Tongue (tissue), 3 donors: ENCODE measurements at places on chromosomes 2 and 18.

GRCh38 chr2:36393738-36394256, 38.2 kb downstream of the CRIM1 start:
- no peak for DNase-seq

DNA sequence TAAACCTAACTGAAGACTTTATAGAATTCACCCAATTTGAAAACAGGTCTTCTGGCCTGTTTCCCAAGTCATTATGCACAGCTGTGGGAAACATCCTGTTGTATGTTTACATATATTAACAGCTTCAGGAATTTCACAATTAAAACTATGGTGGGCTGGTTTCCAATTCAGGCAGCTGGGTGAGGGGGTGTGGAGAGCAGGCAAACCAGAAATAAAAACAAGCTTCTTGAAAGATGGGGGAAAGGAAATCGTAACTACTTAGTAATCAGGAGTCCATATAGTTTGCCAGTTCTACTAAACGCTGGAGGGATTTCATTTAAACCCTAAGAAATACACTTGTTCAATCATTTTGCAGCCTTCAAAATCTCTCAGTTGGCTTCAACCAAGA, 22.8 kb downstream of the ATP8B1 start:
- DNase-seq = peak; percentile 75

- no peak for DNase-seq
Observed at GRCh38 chr2:108585436-108585835, 51.2 kb downstream of the LIMS1 start.

- DNase-seq = peak; percentile 27
Observed at GRCh38 chr18:22691946-22692710, 241.0 kb upstream of the RBBP8 start.

- DNase-seq = peak; percentile 87
Observed at GRCh38 chr2:145563741-145564615, 1044.1 kb upstream of the ZEB2 start.

DNA sequence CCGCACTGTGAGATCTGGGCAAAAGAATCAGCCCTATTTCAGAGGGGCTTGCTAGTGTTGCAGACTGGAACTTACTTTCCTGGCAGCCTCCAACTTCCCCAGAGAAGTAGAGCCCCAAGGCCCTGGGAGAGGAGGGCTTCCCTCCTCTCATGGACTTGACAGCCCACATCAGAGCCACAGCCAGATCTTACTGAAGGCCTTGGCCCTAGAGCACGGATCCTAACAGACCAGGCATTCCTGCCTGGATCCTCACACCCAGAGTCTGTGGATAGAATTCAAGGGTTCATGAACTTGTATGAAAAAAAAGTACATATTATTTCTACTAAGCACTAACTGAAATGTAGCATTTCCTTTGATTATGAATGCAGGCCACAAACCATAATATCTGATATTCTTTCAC, 8.3 kb downstream of the WIPF1 start:
- DNase-seq = no peak

DNA sequence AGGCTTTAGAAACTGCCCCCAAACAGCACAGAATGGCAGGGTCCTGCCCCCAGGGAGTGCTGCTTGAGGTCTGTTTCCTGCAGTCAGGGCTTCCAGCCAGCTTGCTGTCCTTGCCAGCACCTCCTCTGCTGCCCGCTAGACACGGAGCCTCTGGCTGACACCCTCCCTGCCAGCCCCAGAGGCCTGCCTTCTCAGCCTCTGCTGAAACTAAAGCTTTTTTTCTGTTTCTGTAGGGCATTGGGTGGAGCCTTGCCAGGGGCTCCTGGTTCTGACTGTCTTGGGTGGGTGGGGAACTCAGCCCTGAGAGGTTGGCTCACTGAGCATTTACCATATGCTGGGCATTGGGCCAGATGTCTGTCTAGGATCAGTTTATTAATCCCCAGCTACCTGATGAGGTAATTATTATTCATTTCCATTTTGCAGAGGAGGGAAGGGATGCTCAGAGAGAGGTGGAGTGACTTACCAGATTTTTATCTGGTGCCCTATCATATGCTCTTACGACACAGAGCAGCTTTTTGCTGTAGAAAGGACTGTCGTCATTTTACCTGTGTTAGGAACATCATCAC, 35.4 kb downstream of the INPP4A start:
- peak; percentile 78 for DNase-seq

DNA sequence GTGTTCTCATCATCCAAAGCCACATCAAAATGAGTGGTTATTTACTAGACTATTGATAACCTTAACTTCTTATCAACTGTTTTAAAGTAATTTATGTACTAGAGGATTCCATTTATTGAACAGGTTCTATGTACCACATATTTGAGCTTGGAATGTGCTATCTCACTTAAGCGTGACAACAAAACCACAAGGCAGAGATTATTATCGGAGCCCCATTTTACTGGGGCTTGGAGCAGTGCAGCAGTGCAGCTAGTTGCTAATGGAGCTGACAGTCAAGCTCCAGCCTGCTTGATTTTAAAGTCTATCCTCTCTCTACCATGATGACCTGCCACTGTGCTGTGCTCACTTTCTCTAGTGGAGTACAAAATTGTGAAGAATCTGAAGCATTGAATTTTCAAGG, 24.6 kb downstream of the GCG start:
- no peak for DNase-seq

- DNase-seq = no peak
Observed at GRCh38 chr2:85393836-85394235, 16.3 kb downstream of the CAPG start.

- no peak for DNase-seq
Observed at GRCh38 chr2:42450136-42450535, 43.6 kb downstream of the KCNG3 start.
